ENCODE measurements at places on chromosomes 12 and 14. TPM values are rescaled to one million over a fixed set of nuclear protein-coding genes. Genes with fewer than 3 reads are reported as not detected.

DNA sequence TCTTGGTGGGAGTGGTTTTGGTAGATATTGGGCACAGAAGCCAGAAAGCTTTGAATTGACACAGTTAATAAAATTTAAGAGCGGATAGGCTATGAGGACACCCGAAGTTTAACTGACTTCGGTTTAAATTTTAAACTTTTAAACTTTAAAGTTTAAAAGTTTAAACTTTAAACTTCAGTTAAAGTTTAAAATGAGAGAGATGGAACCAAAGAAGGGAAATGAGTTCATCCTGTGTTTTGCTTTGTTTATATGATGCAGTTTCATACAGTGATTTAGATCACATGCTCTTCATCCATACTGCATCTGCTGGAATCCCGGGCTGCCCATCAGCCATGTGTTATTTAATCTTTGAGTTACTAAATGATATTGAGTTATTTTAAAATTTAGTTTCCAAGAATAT is 27.2 kb upstream of the LRRK2 start:
- DNase-seq, result no peak

- DNase-seq, result peak; percentile 77
Observed at GRCh38 chr12:68733661-68734071, 12.3 kb upstream of the SLC35E3 start.

- no peak for DNase-seq
Observed at GRCh38 chr14:102471921-102472790, 37.4 kb downstream of the ANKRD9 start.

DNA sequence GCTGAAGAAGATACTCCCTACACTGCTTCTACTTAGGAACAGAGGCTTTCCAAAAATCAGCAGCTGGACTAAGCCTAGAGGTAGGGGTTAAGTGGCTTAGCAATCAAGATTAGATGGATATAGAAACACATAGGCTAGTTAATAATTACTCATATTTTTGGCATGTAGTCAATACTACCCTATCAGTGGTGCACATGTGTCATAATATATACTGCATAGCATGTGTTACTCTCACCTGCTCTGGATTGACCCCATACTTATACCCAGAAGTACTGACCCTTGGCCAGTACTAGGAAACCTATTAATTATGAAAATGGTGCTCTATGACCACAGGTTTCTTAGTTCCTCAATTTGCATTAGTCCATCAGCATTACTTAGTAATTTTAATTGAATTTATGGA is 528.4 kb upstream of the LMO3 start:
- DNase-seq, result no peak

DNA sequence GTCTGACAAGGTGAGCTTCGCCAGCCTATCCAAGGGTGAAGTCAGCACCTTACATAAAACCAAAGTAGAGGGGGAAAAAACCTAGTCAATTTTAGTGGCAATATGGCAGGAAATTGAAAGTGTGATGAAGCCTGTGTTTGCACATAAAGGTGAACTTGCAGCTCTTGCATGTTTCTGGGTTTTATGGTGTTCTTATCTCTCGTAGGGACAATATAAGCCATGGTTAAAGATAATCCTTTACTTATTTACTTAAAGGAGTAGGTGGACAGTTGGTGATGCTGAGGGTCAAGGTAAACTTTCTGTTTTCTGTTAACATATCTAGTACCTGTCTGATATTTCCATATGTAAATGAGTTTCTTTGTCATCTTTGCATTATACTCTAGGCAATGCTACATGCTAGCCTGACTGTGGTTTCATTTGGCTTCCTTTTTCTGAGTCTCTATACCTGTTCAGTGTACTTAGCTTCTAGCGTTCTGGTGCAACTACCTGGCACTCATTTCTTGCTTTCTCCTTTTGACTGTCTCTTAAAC is 32.8 kb downstream of the CCDC91 start:
- DNase-seq, result no peak

- no peak for DNase-seq
Observed at GRCh38 chr12:5784462-5785130, 160.5 kb downstream of the ANO2 start.

DNA sequence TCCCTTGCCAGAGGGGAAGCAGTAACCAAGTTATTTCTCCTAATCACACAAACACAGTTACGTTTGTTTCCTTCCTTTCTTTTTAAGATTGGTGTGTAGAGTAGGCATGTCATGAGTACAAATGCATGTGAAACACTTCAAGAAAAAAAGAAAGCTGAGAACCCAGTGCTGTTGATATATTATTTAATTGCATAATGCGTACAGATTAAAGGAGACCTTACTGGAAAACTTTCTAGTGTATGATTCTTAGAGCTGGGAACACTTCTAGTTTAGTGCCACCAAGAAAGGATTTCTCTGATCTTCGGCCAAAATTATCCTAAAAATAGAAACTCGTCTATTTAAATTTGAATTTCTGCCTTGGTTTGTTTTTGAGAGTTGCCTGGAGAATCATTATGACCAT is 365.5 kb downstream of the CCDC91 start:
- DNase-seq, result no peak

- DNase-seq, result peak; percentile 49
Observed at GRCh38 chr12:47360771-47361388, 281.1 kb upstream of the AMIGO2 start.

GRCh38 chr12:29711381-29711780 is 72.4 kb downstream of the TMTC1 start:
- no peak for DNase-seq

DNA sequence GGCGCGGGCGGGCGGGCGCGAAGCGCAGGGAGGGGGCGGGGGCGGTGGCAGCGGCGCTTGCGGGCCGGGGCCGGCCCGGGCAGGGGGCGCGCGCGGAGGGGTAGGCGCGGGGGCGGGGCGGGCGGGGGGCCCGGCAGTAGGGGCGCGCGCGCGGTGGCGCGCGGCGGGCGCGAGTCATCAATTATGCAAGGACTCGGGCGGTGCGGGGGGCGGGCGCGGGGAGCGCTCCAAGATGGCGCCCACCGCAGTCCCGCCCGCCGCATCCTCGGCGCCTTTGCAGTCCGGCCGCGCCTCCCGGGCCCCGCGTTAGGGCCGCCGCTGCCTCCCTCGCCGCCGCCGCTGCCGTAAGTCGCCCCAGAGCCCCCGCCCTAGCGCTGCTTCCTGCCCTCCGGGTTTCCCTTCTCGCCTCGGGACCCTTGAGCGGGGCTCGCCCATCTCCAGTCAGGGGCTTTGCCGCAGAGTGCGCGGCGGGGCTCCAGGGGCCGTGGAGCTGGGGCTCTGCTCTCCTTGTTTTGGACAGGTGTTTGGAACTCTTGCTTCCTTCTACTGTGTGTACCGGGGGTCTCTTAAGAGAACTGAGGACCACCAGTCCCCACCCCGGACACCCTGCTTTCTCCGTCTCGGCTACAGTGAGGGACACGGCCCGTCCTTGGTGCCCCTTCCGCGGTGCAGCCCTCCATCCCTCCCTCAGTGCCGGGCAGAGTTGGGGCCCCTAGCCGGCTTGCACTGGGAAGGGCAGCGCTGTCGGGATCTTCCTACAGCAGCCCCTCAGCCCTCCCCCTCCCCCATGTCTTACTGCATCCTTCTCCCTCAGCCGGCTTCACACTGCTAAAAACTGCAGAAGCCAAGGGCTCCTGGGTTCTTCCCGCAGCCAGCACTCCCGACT is at the start of gene SCN8A:
Gene SCN8A (plus strand): TSS at position 218 of the 886 bp plus-strand sequence. CDS start 71,585 bp downstream, outside the sequence.
- peak; percentile 48 for DNase-seq

DNA sequence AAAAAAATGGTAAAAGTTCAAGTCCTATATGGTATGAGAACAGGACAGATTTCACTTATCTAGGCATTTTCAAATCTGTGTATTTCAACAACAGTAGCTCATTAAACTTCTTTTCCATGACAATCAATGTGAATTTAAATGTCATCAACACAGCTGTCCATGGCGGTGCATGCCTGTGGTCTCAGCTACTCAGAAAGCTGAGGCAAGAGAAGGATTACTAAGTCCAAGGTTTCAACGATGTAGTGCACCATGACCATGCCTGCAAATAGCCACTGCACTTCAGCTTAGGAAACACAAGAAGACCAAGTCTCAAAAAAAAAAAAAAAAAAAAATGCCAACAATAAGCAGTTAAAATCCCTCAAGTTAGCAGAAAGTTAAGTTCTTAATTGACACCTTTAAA is 214.6 kb downstream of the C12orf50 start:
- peak; percentile 59 for DNase-seq

- no peak for DNase-seq
Observed at GRCh38 chr14:52873694-52874093, 77.2 kb downstream of the FERMT2 start.

GRCh38 chr14:51305751-51306150 is 65.7 kb downstream of the TMX1 start:
- DNase-seq, result no peak

DNA sequence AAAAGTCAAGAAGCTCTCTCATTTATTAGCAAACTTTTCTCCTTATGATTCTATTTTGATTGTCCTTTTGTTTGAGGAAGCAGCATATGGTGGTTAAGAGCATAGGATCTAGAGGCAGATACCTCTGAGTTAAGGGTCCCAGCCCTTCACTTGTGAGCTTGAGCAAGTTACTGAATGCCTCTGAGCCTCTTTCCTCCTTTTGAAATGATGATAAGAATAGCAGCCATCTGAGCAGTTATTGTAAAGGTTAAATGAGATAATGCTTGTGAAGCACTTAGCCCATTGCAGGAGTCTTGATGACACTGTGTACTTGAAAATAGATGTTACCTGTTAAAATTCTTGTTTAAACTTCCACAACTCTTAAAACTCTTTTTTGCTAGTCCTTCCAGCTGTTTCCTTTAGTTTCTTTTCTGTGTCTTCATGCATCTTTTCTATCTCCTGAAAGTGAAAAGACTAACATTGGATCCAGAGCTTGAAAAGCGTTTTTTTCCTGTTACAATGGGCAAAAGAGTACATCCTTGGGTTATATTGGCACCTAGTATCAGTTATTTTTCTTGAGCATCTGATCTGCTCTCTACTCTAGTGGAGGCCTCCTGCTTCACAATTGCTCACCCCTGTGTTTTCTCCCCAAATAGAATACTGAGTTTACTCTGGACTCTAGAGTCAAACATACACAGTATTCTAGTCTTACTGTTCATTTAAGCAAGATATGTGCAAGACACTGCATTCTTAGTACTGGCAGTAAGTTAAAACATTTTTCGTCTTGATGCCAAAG is 3.1 kb downstream of the HIF1A start:
- no peak for DNase-seq

GRCh38 chr12:57782243-57782607 is 362 bp upstream of the TSFM start:
- DNase-seq, result no peak

DNA sequence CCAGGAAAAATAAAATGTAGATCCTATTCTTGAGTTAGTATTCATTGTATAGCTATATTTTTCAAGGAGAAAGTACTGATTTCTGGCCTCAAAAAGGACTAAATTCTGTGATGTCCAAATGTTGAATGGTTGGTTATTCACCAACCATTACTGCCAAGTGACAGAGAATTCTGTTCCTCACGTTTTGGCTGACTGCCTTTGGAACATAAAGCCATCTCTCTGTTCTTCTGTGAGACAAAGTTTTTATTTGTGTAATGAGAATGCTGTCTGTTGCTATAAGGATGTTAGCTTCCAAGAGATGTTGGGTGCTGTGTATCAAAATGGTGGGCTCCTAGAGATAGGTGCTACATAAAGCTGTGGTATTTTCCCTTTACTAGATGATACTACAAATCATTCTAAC is 9.3 kb downstream of the ZNF410 start:
- no peak for DNase-seq

DNA sequence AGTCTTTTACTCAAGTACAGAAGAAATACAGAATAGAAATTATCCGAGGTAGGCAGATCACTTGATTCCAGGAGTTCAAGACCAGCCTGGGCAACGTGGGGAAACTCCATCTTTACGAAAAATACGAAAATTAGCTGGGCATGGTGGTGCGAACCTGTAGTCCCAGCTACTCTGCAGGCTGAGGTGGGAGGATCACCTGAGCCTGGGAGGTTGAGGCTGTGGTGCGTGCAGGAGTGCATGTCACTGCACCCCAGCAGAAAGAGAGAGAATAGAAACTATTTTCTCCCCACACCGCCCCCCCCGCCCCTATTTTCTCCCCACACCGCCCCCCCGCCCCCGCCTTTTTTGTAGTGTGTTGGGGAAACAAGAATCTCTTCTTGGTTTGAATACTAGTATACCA is 2.2 kb downstream of the DNM1L start:
- no peak for DNase-seq

DNA sequence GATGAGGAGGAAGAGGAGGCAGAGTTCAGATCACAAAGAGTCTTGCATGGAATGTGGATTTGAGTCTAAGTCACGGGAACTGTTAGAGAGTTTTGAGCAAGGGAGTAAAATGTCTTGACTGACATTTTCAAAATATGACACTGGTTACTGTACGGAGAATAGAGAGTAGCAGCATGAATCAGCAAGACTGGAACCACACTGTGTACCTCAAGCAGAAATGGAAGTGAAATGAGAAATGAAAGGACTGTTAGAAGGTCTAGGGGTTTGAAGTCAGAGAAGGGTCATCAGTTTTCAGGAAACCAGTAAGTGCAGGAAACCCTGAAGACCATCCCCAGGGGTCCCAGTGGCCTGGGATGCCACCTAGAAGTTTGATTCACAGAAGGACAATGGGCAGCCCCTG is 236.3 kb downstream of the GALC start:
- DNase-seq, result no peak

DNA sequence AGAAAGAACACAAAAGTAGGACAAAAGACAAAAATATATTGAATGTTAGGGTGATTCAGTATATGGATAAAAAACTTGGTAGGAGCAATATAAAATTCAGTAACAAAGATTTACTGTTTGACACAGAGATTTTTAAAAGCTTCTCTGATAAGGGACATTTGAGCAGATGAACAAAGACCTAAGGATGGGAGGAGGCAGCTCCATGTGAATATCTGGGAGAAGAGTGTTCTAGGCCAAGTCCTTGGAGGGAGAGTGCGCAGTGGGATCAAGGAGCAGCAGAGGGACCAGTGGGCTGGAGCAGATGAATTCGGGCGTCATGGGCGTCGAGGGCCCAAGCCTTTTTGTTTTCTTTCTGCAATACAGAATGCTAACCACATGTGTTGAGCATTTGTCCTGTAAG is 174.4 kb downstream of the PRKCH start:
- no peak for DNase-seq

GRCh38 chr12:2298556-2299200 is 245.9 kb downstream of the CACNA1C start:
- DNase-seq, result no peak

FAM186B gene
- not detected for total RNA-seq

FBRSL1 gene
- total RNA-seq, result 3.2 TPM

MIPOL1 gene
- 0.12 TPM for total RNA-seq

GPR137C gene
- 4.4 TPM for total RNA-seq

TAS2R42 gene
- not detected for total RNA-seq

SLC7A8 gene
- 4.0 TPM for total RNA-seq

GDF11 gene
- total RNA-seq, result 3.9 TPM

UNC79 gene
- total RNA-seq, result not detected

TEX52 gene
- total RNA-seq, result not detected

TSHR gene
- total RNA-seq, result not detected

NANOG gene
- not detected for total RNA-seq
